Activated CD8-positive, alpha-beta T cell treated with anti-CD3 and anti-CD28 coated beads, Interleukin-2, amount 10 ng/mL, durations not matched to agents 7 days and 5 days (primary cell): ENCODE measurements at places on chromosomes 1 and 21. TPM values are rescaled to one million over a fixed set of nuclear protein-coding genes. Genes with fewer than 3 reads are reported as not detected.

Gene RIPPLY3
- total RNA-seq = 0.10 TPM

DNA sequence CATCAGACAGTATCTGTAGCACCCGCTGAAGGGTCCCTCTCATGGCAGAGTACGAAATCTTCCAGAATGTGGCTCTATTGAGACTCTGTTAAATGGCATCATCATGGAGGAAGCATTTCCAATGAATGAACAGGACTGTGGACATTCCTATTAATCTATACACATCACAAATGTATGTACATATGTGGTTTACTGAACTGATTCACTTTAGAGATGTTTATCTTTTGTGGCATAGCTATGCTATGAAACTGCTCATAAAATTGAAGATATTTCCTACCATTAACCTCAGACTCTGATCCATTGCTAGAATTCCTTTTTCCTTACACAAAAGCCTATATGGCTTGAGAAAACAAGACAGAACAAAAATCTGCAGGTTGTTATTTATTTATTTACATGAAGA is 259.6 kb upstream of the RRP15 start:
- no peak for DNase-seq

GRCh38 chr1:47201179-47201578 is 11.3 kb upstream of the PDZK1IP1 start:
- no peak for DNase-seq

DNA sequence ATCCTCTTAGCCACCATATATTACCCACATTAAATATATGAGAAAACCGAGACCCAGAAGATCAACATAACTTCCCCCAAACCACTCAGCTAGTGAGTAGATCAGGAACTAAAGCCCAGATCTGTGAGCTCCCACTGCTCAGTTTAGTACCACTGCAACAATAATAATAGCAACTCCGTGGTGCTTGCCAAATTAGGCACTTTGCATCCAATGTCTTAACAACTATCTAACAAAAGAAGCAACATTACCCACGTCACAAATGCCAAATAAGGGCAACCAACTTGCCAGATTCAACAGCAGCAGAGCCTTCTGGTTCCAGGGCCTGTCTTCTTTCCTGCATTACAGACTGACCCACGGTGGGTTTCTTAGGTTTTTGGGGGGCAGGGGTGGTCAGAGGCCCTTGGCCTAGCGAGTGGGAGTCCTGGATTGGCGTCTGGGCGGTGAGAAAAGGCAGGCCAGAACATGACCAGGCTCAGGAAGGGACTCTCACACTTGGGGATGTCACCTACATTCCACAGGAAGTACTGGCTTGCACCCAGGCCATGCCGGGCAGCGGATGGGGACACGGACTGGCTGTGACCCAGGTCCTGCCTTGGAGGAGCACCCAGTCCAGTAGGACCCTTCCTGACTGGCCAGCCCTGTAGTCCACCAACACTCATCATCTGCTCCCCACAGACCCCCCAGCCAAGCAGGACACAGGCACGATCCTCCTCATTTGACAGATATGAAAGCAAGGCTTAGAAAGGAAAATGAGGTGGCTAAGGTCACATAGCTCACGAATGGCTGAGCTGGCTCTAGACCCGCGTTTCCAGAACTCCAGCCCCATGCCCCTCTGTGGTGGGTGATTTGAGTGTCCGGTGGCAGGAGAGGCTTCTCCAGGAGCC is 4.6 kb downstream of the HCRTR1 start:
- DNase-seq = no peak

GRCh38 chr1:152001631-152002584 is 8.2 kb upstream of the S100A10 start:
- peak; percentile 88 for DNase-seq

- peak; percentile 59 for DNase-seq
These were observed 8.1 kb upstream of the RNF187 start for GRCh38 chr1:228478912-228479711.
